Small intestine (tissue), 16 donors: ENCODE measurements at places on chromosomes 13 and 19.

GRCh38 chr13:107422421-107422820, 792.9 kb downstream of the LIG4 start:
- no peak overlapping the region for H3K27ac ChIP-seq
- no peak for DNase-seq
- no peak overlapping the region for H3K4me3 ChIP-seq
- no peaks in the 10 kb centered on the region for H3K4me1 ChIP-seq

GRCh38 chr19:2032296-2032941, 16.9 kb upstream of the BTBD2 start:
- no peaks in the 10 kb centered on the region for H3K4me1 ChIP-seq
- peak overlapping the region; percentile 90 for H3K27ac ChIP-seq
- no peaks in the 10 kb centered on the region for H3K36me3 ChIP-seq
- no peak for DNase-seq

DNA sequence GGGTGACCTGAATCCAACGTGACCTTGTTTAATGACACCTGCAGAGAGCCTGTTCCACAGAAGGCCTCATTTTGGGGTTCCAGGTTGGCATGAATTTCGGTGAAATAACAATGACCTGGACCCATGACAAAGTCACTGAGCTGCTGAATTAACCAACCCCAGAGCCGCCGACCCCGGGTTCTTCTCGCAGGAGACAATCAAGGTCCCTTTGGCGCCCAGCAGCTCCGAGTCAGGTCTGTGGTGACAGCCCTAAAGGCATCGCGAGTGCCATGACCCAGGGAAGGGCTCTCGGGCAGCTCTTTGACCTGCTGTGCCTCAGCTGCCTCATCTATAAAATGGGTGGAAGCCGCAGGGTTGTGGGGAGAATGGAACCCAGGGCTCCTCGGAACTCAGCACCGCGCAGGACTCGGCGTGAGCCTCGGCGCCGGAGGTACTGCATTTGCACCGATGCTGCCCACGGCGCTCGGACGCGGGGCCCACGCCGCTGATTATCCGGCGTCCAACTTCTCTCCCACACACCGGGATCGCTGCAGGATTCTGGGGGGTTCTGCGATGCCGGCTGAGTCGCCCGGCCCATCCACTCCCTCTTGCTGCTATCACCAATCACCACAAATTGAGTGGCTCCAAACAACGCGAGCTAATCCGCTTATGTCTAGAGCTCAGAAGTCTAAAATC, 5.7 kb downstream of the SHC2 start:
- no peak for DNase-seq
- no peak overlapping the region for H3K4me3 ChIP-seq
- H3K27me3 ChIP-seq, result no peaks in the 10 kb centered on the region
- H3K36me3 ChIP-seq, result peaks cover 37% of the 10 kb centered on the region
- H3K4me1 ChIP-seq, result no peaks in the 10 kb centered on the region
- H3K27ac ChIP-seq, result no peak overlapping the region

DNA sequence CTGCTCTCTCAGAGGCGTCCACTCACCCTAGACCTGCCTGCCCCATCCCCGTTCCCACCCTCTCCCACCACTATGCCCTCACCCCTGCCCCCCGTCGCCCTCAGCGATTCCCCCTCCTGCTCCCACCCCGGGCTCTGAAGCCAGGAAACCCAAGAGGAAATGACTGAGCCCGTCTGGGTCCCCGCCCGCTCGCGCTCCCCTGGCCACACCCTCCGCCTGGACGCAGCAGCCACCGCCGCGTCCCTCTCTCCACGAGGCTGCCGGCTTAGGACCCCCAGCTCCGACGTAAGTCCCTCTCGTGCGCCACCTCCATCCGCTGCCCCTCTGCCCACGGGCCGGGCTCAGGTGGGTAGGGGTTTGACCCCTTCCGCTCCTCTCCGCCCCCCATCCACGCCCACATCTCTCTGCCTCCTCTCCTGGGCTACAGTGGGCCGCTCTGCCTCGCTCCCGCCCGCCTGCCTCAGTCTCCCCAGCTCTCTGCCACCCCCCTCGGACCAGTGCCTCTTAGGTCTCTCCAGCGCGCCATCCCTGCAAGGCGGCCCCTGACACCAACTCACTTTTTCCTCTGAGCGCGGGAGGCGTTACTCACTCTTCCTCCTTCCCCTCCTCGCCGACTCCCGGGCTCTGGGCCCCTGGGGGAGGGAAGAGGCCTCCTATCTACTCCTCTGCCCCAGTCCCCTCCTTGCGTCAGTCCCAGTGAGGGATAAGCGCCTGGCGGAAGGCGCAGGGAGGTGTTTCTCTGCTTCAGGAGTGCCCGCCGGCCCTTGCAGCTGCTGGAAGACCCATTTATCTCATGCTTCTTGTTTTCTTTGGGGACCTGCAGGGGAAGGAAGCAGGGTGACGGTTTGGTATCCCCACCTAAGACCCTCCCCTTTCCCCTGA, at the start of gene FXYD5:
FXYD5 (plus strand) TSS at position 211 of the 882 bp plus-strand sequence. CDS start 816 bp downstream, outside the sequence.
- H3K36me3 ChIP-seq, result peaks cover 2% of the 10 kb centered on the region
- H3K27me3 ChIP-seq, result peaks cover 18% of the 10 kb centered on the region
- H3K27ac ChIP-seq, result no peak within 1 kb of the TSS

DNA sequence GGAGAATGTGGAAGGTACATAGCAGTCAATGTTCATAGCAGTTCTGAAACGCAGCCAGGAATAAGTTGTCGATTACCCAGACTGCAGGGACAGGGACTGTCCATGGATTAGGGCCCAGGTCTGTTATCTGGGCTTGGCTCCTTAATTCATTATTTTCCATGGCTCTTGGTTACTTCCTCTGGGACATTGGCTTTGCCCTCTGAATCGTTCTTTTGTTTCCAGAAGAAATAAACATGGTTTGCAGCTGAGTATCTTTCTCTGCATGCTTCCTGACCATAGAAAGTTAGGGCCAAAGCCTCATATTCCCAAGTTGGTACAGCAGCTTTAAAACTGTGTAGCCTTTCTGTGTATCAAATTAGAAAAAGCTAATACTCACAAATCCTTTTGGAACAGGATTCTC, 121.7 kb upstream of the MAB21L1 start:
- H3K27ac ChIP-seq, result no peak overlapping the region
- no peaks in the 10 kb centered on the region for H3K36me3 ChIP-seq
- DNase-seq, result no peak
- no peak overlapping the region for H3K4me3 ChIP-seq
- no peaks in the 10 kb centered on the region for H3K4me1 ChIP-seq
